ENCODE measurements at places on chromosomes 13 and 19.

DNA sequence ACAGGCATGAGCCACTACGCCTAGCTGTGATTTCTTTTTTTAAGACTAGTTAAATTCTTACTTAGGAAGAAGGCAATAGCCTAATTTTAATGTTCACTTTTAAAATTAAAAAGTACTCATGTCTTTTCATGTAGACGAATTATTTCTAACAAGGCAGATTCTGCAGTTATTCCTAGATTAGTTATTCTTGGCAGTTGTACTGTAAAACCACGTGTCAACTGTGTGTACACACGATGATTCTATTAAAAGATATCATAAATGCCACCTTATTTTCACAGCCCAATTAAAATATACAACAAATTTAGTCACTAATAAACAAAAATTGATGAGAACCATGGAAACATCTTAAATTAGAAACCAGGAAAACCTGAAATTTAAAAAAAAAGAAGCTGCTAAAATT lies 10.6 kb upstream of the FOXO1 start:
- no peak for DNase-seq

DNA sequence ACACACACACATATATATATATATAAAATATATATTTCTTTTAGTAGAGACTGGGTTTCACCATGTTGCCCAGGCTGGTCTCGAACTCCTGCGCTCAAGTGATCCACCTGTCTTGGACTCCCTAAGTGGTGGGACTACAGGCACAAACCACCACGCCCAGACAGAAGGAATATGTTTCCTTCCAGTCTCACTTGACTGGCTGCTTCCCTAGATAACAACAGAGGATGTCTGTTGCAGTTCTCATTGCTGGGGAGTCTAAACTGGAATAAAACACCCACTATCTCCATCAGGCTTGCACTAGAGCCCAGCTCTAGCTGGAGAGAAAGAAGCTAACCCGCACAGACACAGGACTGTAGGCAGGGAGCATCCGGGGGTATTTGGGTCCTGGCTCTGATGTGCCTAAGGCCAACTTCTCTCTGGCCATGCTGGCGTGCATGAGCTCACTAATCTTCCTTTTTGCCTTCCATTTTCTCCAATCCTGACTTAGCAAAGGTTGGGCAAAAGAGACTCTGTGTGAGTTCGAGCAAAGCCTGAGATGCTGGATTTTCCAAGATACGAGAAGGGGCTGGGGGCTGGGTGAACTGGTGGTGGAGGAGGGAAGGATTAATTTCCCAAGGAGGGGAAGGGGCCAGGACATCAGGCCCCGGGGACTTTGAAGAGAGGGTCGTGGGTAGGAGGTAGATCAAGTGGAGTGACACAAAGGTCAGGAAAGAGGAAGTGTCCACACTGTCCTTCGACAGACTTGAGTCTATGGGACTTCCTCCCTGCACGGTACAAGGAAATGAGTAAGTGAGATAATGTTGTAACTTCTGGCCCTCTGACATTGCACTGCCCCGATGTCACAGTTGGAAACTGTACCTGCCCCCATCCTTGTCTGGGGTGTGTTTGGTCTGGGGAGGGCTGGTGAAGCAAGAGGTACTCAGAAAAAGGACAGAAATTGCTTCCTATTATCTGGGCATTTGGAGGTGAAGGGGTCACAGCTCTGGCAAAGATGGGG lies 22.5 kb upstream of the ALOX5AP start:
- no peak for DNase-seq

DNA sequence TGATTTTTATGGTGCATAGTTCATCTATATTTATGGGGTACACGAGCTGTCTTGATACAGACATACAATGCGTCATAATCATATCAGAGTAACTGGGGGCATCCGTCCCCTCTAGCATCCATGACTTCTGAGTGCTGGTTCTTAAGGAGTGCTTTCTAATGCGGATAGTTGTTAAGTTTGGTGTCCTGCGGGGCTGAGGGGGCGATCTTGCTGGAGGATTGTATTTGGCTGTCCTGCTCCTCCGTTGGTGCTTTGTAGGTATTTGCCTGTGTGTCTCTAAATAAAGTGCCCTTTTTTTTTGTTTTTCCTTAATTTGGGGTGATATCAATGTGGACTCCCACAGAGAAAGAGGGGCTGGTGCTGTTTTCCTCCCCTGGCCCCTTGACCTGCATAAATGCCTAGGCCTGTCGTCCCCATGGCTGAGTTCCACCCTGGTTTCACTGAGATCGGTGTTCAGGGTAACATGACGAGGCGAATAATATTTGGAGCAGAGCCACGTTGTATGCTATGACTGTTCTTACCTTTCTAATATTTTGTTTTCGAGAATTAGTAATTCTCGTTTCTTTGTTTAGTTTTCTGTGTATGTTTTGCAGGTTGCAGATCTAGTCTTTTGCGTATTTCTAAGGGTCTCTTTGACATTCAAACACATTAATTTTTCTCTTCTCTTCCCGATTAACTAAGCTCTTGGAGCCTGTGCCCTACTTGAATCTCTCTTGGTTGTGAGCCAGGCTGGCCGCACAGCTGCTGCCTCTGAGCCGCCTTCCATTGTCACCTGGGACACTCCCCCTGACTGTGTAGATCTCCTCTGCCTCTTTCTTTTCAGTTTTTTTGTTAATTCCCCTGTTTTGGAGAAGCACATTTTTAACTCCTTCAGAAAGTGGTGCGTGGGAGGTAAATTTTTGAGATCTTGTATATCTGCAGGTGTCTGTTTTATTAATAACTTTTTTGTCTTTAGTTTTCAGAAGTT lies 100.3 kb downstream of the ARHGEF7 start:
- DNase-seq, result no peak

DNA sequence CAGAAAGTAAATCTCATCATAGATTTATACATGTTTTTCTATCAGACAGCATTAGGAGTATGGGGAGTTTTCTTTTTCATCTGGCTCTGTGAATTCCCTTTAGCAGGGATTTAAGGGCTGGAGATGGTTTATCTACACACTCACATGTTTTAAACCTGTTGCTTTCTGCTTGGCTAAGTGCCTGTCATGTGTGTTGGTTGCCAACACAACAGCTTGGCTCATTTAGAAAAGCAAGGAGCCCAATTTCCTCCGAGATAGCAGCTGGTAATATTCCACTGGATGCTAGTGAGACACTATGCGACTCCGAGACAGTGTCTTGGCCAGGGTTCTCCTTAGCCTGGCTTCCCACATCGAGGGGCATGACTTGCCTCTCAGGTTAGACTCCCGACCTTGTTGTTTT lies 83.3 kb downstream of the KLF5 start:
- DNase-seq, result no peak

GRCh38 chr13:32036757-32037156 lies 5.2 kb downstream of the FRY start:
- DNase-seq, result no peak

- no peak for DNase-seq
Measured at GRCh38 chr13:110156301-110157049, 150.5 kb downstream of the COL4A1 start.

GRCh38 chr13:111406636-111407035 lies 86.2 kb downstream of the TEX29 start:
- no peak for DNase-seq

GRCh38 chr13:67619995-67620380 lies 389.9 kb upstream of the PCDH9 start:
- no peak for DNase-seq

DNA sequence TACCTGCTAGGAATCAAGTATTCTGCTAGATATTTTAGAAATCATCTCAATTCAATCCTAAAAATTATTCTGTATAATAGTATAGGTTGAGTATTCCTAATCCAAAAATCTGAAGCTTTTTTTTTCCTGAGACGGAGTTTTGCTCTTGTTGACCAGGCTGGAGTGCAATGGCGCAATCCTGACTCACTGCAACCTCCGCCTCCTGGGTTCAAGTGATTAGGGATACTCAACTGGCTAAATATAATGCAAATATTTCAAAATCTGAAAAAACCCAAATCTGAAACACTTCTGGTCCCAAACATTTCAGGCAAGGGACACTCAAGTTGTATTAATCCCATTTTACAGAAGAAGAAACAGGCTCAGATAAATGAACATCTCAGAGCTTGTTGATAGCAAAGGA lies 17.2 kb upstream of the USPL1 start:
- no peak for DNase-seq

GRCh38 chr19:19213426-19214158 lies 1.8 kb downstream of the NCAN start:
- no peak for DNase-seq

GRCh38 chr19:30215248-30215647 lies 156.9 kb upstream of the ZNF536 start:
- no peak for DNase-seq

- no peak for DNase-seq
Measured at GRCh38 chr19:32773126-32773525, 53.6 kb downstream of the TDRD12 start.

DNA sequence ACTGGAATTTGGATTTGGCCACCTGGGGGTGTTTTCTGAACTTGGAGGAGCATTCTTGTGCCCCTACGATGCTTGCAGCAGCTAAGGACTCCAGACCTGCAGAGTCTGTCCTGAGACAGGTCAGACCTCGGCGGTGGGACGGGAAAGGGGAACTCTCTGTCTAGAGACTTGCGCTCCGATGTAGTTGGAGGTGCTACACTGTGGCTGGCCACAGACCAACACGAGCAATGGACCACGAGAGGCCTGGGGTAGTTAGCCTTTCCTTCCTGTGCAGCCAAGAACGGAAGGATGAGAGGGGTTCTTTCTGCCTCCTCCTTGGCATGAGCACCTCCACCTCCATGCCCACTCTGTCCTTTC lies 5.9 kb upstream of the GRAMD1A start:
- no peak for DNase-seq

GRCh38 chr19:16118489-16119033 lies 6.9 kb downstream of the RAB8A start:
- DNase-seq, result no peak

GRCh38 chr19:17086834-17087233 lies 11.3 kb downstream of the MYO9B start:
- DNase-seq, result no peak

DNA sequence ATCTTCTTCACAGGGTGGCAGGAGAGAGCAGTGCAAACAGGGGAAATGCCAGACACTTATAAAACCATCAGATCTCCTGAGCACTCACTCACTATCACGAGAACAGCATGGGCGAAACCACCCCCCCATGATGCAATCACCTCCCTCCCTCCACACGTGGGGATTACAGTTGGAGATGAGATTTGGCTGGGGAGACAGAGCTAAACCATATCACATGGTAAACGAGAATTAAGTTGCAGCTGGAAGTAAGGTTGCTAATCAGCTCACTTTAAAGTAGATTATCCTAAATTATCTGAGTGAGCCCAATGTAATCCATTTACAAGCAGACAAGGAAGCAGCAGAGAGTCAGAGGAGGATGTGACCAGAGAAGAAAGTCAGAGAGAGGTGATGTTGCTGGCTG lies 102.2 kb upstream of the IPO5 start:
- no peak for DNase-seq

GRCh38 chr19:30669329-30670010 lies 297.3 kb downstream of the ZNF536 start:
- peak; percentile 86 for DNase-seq

GRCh38 chr19:36898422-36898821 lies 17.7 kb downstream of the ZNF829 start:
- no peak for DNase-seq

GRCh38 chr19:8085598-8086408 lies 33.2 kb downstream of the CCL25 start:
- no peak for DNase-seq

GRCh38 chr19:2588081-2588777 lies 112.3 kb downstream of the GADD45B start:
- DNase-seq, result no peak
